ENCODE measurements at places on chromosomes 4 and X.

- ATAC-seq, result no peak
These were observed 71.1 kb downstream of the MID1 start for GRCh38 chrX:10549280-10549679.

GRCh38 chr4:149409146-149409545 lies 406.5 kb downstream of the IQCM start:
- ATAC-seq, result no peak

GRCh38 chrX:66602381-66602938 lies 36.4 kb downstream of the EDA2R start:
- no peak for ATAC-seq

DNA sequence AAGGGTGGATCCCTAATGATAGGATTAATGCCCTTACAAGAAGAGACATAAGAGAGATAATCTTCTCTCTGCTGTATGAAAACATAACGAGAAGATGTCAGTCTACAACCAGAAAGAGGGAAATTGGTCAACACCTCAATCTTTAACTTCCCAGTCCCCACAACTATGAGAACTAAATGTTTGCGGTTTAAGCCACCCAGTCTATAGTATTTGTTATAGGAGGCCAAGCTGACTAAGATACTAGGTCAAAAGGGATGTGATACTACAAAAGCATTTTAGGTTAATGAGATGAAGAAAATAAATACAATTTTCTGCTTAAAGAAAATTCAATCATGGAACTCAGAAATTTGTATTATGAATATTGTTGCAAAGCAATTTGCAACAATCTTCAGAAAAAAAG lies 55.4 kb upstream of the LHFPL1 start:
- no peak for ATAC-seq

DNA sequence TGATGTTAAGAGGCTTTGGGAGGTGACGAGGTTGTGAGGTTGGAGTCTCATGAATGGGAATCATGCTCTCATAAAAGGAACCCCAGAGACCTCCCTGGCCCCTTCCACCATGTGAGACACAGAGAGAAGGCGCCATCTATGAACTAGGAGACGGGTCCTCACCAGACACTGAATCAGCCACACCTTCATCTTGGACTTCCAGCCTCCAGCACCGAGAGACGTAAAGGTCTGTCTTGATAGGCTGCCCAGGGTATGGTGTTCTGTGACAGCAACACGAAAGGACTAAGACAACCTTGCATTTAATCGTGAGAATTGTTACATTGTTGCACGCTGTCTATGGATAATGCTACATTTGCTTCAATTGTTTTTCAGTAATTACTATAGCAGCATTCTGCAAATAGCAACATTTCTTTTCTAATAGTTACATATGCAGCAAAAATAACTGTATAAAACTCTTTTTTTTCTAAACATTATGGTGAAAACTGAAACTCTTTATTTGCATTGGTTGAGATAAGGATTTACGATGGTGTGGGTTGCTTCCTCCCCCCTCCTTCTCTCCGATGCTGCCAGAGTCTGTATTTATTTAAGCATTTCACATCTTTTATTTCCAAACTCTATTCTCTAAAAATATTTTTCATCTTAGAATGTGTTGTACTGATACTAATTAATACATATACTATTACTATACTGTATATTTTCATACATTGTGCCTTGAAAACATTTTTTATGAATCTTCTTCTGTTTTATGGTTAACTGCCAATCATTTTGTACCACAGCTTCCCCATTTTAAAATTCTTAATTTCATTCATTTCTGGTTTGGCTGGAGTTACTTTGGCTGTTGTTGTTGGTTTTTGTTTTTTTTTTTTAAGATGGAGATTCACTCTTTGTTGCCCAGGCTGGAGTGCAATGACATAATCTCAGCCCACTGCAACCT lies 26.4 kb upstream of the AKAP17A start:
- no peak for ATAC-seq

DNA sequence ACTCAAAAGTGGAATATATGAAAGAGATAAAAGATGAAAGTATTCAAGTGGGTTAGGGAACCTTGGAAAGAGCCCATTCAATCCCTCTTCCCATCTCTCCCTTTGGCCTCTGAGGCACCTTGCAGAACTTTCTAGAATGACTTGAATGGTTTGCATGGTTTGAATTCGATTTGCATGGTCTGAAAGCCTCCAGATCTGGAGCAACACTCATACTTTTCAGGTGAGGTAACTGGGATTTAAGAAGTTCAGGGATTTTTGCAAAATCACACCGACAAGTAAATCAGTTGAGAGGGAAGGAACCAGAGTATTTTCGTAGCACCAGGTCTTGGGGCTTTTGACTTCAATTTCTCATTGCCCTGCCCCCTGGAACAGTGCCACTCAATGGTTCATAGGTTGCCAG lies 476.0 kb upstream of the FTHL17 start:
- ATAC-seq, result no peak

DNA sequence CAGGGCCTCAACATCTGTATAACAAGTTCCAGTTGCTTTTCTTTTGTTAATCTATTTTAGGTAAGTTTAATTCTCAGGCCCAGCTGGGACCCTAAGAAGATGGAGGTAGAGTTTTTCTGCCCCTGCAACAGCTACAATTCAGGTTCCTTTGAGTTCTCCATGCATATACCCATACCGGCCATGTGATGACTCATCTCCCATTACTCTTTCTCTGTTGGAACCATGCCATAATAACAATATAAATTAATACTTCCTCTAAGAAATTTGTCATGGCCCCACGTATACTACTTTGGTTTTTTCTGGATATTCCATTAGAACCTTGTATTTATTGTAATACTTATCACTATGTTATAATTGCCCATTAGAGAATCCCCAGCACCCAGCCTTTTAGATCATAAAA lies 1.3 kb upstream of the INTU start:
- peak; percentile 62 for ATAC-seq

DNA sequence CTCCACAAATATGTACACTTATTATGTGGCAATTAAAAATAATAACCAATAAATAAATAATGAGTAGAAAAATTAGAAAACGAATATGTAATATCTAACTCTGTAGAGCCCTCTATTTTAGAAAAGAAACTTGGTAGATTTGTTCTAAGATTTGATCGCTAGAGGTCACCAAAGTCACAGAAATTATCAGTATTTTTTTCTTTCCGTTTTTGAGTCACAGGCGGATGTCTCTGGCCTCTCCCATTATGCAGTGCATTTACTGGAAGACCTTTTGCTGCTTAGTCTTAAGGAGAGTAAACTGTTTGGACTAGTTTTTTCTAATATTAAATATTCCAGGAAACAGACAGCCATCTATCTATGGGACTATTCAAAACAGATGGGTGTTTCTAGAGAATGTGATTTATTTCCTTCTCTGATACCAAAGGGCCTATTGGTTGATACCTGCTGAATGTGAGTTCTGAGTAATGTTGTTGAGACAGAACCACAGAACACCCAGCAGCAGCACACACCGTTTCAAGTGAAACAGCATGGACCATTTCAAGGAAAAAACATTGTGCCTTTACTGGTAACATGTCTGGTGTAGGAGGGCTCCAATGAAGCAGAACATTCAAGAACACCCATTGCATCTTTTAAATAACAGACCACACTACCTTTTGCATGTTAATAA lies 34.0 kb upstream of the GYPA start:
- peak; percentile 83 for ATAC-seq

- ATAC-seq, result no peak
These were observed 58.0 kb upstream of the SHOX start for GRCh38 chrX:572538-573124.

- no peak for ATAC-seq
These were observed 108.3 kb upstream of the USP9X start for GRCh38 chrX:40976981-40977380.

GRCh38 chrX:112164420-112164819 lies 81.8 kb upstream of the TRPC5 start:
- ATAC-seq, result no peak

- no peak for ATAC-seq
These were observed 156.7 kb downstream of the SPRY1 start for GRCh38 chr4:123553279-123553678.

- no peak for ATAC-seq
These were observed 1.6 kb upstream of the REELD1 start for GRCh38 chr4:146212781-146213180.

- ATAC-seq, result no peak
These were observed 128.7 kb downstream of the ARHGAP24 start for GRCh38 chr4:85603437-85604336.

DNA sequence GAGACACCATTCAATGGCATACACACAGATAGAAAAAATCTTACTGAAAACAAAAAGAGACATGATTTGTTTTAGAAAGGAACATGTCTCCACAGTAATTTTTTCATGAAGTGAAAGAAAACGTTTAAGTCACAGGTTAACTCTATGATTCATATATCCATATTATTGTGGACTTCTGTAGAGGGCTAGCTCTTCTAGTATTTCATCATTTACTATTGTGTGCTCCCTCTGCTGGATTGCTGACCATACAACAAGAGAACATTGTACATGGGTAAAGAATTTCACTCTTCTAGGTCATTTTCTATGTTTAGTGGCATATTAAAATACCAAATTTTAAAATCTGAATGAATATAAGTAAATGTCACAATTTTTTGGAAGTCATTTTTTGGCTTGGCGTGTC lies 91.8 kb upstream of the POU3F4 start:
- ATAC-seq, result no peak

- ATAC-seq, result no peak
These were observed 27.0 kb downstream of the SMIM43 start for GRCh38 chr4:121737846-121738554.

DNA sequence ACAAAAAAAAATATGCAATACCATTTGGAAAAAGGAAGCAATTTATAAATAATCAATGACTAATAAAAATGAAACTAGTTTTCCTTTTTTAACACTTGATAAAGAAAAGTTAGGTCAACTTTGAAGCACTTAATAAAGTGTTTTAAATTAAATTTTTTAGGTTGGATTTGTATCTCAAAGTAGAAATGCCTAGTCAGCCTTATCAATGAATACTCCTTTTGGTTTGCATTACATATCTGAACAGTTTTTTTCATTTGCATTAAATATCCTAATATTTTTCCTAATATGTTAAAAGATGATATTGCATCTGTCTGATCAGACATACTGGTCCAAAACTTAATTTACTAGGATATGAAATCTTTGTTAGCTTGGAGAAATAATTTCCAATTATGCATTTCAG lies 155.8 kb upstream of the ZFP42 start:
- ATAC-seq, result no peak

DNA sequence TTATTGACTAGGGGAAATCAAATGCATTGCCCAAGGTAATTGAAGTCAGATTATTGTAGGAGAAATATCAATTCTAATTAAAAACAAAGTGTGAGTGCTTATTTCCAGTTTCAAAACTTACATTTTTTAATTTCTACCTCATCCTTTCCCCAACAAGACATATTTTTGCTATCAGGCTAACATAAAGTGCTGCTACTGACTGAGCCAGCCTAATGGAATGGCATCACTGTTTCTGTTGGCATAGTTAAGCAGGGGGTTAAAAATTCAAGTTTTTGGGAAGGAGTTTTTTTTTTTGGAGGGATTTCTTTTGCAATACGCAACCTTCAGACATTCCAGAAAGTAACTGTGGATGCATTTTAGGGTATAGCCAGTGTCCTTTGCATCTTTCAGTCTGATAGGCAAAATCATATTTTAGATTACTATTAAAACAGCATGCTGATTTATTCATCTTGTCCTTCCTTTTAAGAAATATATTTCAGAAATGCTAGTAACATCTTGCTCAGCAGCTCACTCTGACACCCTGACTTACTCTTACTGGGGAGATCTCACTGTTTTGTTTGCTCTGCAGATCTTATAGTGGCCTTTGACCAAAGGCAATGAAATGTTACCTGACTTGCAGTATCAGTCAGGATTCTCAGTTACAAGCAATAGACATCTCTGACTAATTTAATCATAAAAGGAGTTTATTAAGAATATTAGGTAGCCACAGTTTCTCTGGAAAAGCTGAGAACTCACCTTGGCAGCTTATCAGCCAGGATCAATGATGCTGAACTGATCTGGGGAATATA lies 24.4 kb downstream of the GAB1 start:
- no peak for ATAC-seq

- peak; percentile 75 for ATAC-seq
These were observed 14.3 kb downstream of the G3BP2 start for GRCh38 chr4:75658876-75659275.

- ATAC-seq, result peak; percentile 36
These were observed 736 bp downstream of the IDS start for GRCh38 chrX:149504226-149504914.

GRCh38 chr4:132333724-132334047 lies 815.4 kb upstream of the PCDH10 start:
- no peak for ATAC-seq

DNA sequence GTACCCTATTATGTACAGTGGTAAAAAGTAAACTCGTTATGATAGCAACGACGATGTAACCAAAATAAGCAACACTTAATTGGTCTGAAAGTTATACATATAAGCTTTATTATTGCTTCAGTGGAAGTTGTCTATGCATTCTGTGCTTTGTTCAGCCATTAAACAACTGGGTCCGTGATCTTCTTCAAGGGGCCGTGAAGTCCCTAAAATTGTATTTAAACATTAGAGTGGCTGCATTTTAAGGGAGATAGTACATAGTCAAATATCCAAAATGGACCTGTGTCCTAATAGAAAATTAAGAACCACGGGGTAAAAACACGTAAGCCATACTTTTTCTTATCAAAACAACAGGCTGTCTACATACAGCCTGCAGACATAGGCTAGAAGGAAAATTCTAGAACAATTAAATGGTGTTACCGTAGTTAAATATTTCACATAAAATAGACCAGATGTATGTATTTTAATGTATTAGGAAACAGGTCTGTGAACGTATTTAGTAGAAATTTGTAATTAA lies 2.1 kb downstream of the GUCY1A1 start:
- no peak for ATAC-seq

GRCh38 chrX:7908821-7909220 lies 18.4 kb downstream of the PNPLA4 start:
- no peak for ATAC-seq

- ATAC-seq, result no peak
These were observed 1155.3 kb downstream of the FSTL5 start for GRCh38 chr4:161008527-161008926.

DNA sequence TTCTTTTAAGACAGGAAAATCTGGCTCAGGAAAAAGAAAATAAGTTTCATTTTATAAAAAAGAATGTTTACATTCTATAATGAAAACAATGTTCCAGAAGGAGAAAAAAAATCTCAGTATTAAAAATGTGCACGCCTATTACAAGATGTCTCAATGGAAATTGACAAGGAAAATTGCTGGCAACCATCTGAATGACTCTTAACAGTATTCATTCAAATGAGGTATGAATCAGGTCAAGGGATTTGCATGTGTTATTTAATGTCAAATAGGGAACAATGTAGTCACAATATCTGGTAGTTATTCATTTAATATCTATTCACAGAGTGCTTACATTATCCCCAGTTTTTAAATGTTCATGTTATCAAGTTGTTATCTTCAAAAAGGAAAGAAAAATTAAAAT lies 208.4 kb upstream of the TRAM1L1 start:
- no peak for ATAC-seq

- ATAC-seq, result no peak
These were observed 31.1 kb downstream of the TAPT1 start for GRCh38 chr4:16195209-16195608.

- no peak for ATAC-seq
These were observed 14.1 kb upstream of the CA5B start for GRCh38 chrX:15723887-15724517.

- ATAC-seq, result no peak
These were observed 24.2 kb downstream of the CNKSR2 start for GRCh38 chrX:21398426-21398825.

GRCh38 chr4:125704726-125705125 lies 390.0 kb downstream of the FAT4 start:
- ATAC-seq, result no peak

- no peak for ATAC-seq
These were observed 374.8 kb upstream of the GNPDA2 start for GRCh38 chr4:45100956-45101818.
